ENCODE measurements at places on chromosomes 1 and 21. TPM values are rescaled to one million over a fixed set of nuclear protein-coding genes. Genes with fewer than 3 reads are reported as not detected.

DNA sequence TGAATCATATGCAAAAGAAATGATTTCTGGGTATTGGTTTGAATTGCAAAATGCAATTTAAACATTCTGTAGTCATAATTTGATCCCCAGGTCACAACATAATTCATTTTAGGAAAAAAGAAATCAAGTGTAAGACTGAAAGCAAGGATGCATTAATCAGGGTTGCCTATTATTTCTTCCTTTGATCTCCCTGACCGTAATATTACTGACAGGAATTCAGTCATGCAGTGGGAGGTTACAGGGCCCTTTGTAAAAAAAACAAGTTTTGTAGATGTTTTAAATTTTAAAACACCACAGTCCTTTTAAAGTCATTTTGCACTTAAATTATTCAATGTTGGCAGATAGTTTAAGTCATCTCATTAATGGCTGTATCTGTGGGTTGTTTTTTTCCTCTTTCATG is 263.0 kb upstream of the NCAM2 start:
- no peak for DNase-seq

DNA sequence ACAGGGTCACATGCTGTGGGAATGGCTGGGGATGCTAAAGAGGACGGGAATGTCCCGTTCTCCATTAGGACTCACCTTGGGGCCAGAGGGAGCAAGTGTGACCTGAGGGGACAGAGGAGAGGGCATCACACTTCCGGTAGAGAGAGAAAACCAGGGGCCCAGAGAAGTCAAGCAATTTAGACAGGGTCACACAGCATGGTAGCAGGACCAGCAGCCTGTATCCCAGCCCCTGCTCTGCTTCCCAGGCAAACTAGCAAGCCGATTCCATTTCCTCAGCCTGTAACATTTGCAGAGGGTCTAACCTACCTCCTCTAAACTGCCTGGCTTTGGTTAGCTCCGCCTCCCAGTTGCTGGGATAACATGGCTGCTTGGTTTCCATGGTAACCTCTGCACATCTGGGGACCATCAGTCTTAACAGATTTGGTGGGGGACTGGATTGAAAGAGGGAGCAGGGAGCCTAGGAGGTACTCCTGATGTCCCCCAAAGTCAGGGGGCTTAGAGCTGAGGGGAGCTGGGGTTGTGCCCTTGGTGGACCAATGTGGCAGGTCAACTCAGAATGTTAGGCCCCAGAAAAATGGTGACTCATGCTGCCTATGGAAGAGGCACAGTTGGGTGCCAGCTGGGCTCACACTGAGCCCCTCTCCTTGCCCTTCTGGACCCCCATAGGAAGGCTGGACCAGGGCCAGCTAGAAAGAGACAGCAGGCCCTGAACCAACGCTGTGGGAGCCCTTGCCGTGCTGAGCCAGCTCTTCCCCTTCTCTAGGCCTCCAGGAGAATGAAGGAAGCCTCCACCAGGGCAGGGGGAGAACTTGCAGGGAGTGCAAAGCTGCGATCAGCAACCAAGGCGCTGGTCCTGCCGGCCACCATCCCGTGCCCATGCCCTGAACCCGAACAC is 9.5 kb downstream of the COL16A1 start:
- no peak for DNase-seq

Gene RGS13
- not detected for polyA plus RNA-seq

DNA sequence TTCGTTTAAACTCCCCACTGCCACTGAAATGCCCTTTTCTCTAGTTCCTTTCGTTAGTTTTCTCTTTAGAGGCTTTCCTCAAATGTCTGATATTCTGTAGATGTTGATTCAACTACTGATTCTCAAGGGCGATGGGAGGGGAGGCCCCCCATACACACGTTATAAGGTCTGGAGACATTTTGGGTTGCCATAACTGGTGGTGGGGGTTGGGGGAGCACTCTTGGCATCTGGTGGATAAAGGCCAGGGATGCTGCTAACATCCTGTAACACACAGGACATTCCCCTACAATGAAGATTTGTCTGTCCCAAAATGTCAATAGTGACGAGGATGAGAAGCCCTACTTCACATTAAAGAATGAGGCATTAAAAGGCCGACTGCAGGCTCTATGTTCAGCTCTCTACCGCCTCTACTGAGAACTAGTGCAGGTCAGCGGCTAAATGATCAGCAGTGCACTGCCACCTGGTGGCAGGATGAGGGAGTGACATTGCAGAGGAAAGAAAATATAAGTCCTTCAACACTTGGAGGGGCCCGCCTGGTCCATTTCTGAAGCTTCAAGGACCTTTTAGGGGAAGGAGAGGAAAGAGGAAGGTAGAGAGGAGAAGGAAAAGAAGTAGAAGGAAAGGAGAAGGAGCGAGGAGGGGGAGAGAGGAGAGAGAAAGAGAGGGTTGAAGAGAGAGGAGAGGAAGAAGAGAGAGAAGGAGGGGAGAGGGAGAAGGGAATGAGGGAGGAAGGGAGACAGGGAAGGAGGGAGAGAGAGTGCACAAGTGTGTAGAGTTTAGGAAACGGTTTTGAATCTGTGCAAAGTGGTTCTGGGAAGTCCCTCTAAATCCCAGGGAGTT is 29.4 kb downstream of the ALG14 start:
- DNase-seq: peak; percentile 74

- no peak for DNase-seq
These were observed 151.7 kb downstream of the NR5A2 start for GRCh38 chr1:200179126-200179780.

Gene ZNF684
- 2.3 TPM for polyA plus RNA-seq

DNA sequence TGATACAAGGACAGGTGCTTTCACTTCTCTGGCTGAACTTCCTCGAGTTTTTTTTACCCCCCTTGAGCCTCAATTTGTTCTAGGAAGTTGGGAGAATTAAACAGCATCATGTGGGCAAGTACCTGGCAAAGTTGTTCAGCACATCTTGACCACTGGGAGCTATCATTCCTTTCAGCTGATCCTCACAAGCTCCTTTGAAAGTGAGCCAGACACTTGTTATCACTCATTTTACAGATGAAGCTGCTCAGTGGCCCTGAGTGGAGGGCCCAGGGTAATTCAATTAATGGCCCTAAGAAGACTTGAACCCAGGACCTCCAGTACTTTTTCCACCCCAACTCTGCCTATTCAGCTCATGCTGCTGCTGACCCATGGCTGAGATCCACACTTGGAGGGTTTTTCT is 2.0 kb downstream of the RGS8 start:
- DNase-seq: no peak

DNA sequence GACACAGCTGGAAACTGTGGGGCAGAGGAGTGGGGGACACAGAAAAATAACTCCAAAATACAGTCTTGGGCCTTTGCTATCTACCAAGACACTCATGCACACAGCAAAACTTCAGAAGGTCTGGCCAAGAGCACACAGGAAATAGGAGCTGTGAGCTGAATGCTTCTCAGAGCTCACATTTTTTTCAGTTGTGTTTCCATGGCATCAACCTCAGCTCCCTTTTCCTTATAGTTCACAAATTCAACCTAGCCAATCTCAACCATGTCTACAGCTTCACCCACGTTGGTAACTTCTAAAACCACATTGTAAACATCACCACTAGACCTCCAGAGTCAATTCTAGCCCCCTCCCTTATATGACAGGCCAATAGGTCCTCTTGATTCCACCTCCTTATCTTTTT is 19.6 kb upstream of the SYNJ1 start:
- no peak for DNase-seq

GRCh38 chr1:65844296-65844695 is 51.6 kb downstream of the PDE4B start:
- no peak for DNase-seq

Gene PMVK
- 24.7 TPM for polyA plus RNA-seq

- DNase-seq: peak; percentile 4
These were observed 419.5 kb upstream of the DEPDC1 start for GRCh38 chr1:68916221-68916902.

Gene NBPF20
- polyA plus RNA-seq: 5.7 TPM

DNA sequence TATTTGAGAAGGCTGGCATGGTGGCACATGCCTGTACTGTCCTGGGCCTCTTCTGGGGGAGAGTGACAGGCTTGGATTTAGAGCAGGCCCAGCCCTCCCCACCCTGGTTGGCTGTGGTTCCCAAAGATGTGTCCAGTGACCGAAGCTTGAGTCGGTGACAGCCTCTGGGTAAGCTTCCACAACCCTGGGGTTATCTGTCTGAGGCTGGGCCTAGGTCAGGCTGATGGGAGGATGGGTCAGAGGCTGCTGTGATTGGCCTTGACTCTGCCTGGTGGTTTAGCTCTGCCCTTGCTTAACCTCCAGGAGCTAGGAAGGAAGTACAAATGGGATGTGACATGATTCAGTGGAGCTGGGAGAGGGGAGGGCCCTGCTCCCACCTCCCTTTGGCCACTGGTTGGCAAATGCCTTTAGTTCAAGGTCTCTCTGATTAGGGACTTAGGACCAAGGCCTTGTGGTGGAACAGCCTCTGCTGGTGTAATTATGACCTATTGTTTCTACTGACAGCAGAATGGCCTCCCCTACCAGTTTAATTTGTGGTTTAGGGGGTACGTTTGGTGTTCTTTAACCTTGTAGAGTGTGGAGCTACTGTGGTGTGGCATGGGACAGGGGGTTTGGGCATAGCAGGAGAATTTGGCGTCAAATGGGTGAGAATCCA is 16.6 kb downstream of the NUDC start:
- DNase-seq: no peak

- DNase-seq: no peak
These were observed 16.9 kb downstream of the CTH start for GRCh38 chr1:70427976-70428375.

GRCh38 chr1:175193527-175193910 is 943 bp upstream of the KIAA0040 start:
- no peak for DNase-seq

Gene DCST1
- not detected for polyA plus RNA-seq

- DNase-seq: no peak
These were observed 1.4 kb downstream of the GPR161 start for GRCh38 chr1:168135116-168135920.

All from AG04450 (cell line).